Naive thymus-derived CD8-positive, alpha-beta T cell (primary cell): ENCODE measurements at places on chromosomes 1 and 21. TPM values are rescaled to one million over a fixed set of nuclear protein-coding genes. Genes with fewer than 3 reads are reported as not detected.

IFI44 gene
- 8.9 TPM for polyA plus RNA-seq

GRCh38 chr1:111738133-111738435 is 1.1 kb downstream of the INKA2 start:
- no peaks in the 10 kb centered on the region for H3K36me3 ChIP-seq
- H3K27me3 ChIP-seq, result peaks cover 24% of the 10 kb centered on the region
- peak overlapping the region; percentile 86 for H3K4me3 ChIP-seq

GRCh38 chr1:8031176-8031785 is 5.2 kb upstream of the ERRFI1 start:
- H3K27me3 ChIP-seq, result no peaks in the 10 kb centered on the region
- no peaks in the 10 kb centered on the region for H3K36me3 ChIP-seq
- DNase-seq, result no peak
- no peak overlapping the region for H3K4me3 ChIP-seq

DNA sequence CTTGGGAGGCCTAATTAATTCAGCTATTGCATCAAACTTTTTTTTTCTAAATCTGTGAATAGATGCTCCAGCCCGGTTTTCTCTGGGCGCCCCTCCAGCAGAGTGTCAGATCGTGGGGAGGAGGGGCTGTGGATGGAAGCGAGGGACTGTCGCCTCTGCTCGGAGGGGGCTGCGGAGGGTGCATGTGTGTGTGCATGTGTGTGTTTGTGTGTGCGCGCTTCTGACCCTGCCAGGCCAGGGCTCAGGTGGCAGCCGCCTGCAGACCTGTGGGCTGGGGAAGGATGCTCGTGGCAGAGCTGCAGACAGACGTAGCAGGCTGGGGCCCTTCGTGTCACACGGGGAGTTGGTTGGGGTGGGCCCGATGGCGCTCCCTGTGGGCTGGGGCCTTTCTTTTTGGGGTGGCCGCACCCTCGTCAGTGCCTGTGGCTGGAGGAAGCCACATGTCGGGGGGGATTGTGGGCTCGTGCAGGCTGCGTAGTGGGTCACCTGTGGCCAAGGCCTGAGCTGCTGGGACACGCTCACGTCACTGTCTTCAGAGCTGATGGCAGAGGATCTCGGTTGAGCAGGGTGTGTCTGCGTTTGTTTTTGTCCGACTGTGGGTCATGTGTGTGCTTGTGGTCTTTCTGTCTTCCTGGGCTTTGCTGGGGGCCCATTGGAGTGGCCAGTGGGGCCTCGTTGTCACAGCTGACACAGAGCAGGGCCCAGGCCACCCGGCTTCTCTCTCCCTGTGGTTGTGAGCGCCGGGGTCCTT is 2.8 kb downstream of the SKI start:
- no peaks in the 10 kb centered on the region for H3K27me3 ChIP-seq
- H3K4me1 ChIP-seq, result peaks cover 60% of the 10 kb centered on the region
- peak; percentile 67 for DNase-seq
- H3K36me3 ChIP-seq, result no peaks in the 10 kb centered on the region
- peak overlapping the region; percentile 97 for H3K4me3 ChIP-seq

- no peak for DNase-seq
- H3K4me1 ChIP-seq, result no peaks in the 10 kb centered on the region
- H3K36me3 ChIP-seq, result peaks cover 16% of the 10 kb centered on the region
- no peak overlapping the region for H3K27ac ChIP-seq
- no peaks in the 10 kb centered on the region for H3K27me3 ChIP-seq
These were observed 8.7 kb downstream of the TPRG1L start for GRCh38 chr1:3633344-3634058.

- H3K4me1 ChIP-seq, result peaks cover 67% of the 10 kb centered on the region
- peak overlapping the region; percentile 94 for H3K4me3 ChIP-seq
- peak overlapping the region; percentile 92 for H3K27ac ChIP-seq
These were observed 678 bp upstream of the PTTG1IP start for GRCh38 chr21:44874240-44874496.
